ENCODE measurements at places on chromosomes 7 and 10. TPM values are rescaled to one million over a fixed set of nuclear protein-coding genes. Genes with fewer than 3 reads are reported as not detected.

UPK3B gene
- total RNA-seq, result 126 TPM

CLRN3 gene
- not detected for total RNA-seq

TDRD1 gene
- 1.1 TPM for total RNA-seq

ERVW-1 gene
- total RNA-seq, result not detected

GRCh38 chr7:25256333-25256819 lies 28.1 kb upstream of the NPVF start:
- no peak for DNase-seq

- DNase-seq, result no peak
Measured at GRCh38 chr10:3537518-3537917, 247.5 kb downstream of the KLF6 start.

- no peak for DNase-seq
Measured at GRCh38 chr10:123203393-123204126, 49.4 kb downstream of the BUB3 start.

Measured in right atrium auricular region (tissue), 2 donors.